ENCODE measurements at places on chromosomes 4 and X. TPM values are rescaled to one million over a fixed set of nuclear protein-coding genes. Genes with fewer than 3 reads are reported as not detected.

DNA sequence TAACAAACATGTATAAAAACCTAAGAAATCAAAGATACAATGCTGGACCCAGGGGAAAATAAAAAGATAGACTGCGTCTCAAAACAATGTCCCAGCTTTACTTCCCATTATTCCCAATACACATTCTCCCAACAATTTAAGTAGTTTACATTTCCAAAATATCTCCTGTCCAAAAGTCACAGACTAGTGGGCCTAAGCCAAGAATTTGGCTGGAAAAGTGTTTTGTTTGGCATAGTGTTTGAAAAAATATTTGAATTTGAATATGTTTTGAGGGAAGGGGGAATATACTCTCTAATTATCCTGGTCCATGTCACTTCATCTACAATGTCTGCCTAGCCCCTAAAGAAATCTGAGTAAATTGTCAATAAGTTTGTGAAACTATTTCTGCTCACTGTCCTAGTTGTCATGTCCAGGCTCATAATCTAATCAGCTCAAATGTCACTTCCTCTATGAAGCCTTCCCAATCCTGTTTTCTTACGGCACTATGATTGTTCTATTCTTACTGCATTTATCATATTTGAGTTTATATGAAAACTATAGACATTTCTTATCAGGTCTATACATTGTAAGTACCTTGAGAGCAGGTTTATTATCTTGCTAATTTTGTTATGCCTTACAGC, 74.4 kb downstream of the SEC24D start:
- DNase-seq, result no peak

DNA sequence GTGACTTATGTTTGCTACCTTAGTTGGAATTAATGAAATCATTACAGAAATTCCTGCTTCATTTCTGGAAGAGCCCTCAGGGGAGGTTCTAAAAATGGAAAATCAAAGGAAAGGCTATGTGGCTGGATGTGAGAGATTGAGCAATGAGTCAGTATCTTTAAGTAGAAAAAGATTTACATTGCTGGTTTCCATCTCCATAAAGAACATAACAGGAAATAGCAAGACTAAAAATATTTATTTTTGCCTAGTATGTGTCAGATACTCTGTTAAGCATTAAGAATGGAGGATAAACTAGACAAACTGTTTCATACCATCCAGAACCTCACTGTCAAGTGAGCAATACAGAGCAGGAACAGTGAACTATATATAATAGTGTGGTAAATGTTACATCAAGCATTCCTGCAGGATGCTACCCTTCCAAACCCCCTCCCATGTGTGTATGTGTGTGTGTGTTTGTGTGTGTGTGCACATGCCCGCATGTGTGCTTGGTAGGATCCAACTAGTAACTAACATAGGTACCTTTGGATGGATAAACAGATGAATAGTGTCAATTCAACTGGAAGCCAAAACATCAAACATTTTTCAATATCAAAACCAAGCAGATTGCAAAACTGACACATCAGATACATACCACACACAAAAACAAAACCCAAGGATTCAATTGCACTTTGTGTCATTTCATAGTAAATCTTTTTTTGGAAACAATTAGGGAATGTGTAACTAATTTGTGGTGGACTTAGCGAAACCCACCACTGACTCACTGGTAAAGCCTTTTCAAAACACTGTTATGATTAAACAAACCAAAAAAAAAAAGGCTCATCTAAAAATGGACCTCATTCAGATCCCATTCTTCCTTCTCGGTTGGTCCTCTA, 223.4 kb downstream of the SHROOM3 start:
- no peak for DNase-seq

GRCh38 chrX:77742788-77743476, 43.1 kb downstream of the ATRX start:
- DNase-seq, result no peak

DNA sequence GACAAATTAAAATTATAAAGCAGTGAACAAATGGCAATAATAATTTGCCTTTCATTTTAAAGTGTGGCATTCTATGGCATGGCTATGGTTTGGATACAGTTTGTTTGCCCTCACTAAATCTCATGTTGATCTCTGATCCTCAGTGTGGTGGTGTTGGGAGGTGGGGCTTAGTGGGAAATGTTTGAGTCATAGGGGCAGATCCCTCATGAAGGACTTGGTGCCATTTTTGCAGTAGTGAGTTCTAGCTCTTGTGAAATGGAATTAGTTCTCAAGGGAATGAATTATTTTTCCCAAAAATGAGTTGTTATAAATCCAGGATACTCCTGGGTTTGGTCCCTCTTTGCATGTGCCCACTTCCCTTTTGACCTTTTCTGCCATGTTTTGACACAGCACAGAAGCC, 181.4 kb downstream of the AMELX start:
- DNase-seq, result no peak

DNA sequence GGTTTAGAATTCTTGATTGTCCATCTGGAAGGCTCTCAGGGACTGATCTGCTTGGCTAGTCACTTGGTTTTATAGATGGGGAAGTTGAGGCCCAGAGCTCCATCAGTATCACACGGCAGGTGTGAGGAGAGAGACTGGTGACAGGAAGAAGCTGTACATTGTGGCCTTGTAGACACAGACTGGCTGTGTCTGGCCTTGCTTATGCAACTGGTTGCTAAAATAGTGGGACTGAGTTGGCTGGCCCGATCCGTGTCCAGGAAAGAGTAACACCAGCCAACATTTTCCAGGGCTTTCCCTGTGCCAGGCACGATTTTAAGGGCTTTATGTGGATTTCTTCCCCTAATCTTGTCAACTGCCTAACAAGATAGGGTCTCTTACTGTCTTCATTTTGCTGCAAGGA, 2.8 kb downstream of the TBC1D14 start:
- DNase-seq, result no peak

- no peak for DNase-seq
These were observed 5.5 kb upstream of the TSPYL2 start for GRCh38 chrX:53076671-53077070.

DNA sequence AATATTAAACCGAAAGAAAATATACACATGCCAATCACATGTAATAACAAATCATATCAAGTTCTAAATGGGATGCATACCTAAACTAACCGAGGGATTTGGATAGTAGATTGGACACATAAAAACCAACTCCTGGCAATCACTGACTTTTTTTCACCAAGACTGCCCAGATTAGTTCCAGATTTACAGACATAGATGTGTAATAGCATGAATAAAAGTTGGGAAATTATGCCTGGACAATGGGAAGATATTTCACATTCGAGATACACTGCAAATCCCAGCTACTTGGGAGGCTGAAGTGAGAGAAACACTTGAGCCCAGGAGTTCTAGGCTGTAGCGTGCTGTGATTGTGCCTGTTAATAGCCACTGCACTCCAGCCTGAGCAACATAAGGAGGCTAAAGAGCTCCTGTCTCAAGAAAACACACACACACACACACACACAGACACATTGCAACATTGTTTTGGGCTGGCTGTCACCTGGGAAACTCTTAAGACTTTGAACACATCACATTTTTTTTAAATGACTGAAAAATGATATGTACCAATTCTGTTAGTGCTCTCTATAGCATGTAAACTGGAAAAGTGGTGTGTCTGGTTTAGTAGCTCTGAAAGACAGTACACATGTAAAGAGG, 5.7 kb downstream of the RAB40A start:
- no peak for DNase-seq

GRCh38 chr4:109007976-109008375, 245.1 kb upstream of the ETNPPL start:
- DNase-seq, result no peak

- no peak for DNase-seq
These were observed 51.9 kb downstream of the EVC2 start for GRCh38 chr4:5656415-5656814.

- DNase-seq, result no peak
These were observed 16.7 kb downstream of the BLOC1S4 start for GRCh38 chr4:6732441-6733357.

GRCh38 chr4:128512767-128513322, 225.2 kb upstream of the PGRMC2 start:
- DNase-seq, result no peak

- DNase-seq, result no peak
These were observed 67.2 kb downstream of the SLIT2 start for GRCh38 chr4:20318909-20319277.

DNA sequence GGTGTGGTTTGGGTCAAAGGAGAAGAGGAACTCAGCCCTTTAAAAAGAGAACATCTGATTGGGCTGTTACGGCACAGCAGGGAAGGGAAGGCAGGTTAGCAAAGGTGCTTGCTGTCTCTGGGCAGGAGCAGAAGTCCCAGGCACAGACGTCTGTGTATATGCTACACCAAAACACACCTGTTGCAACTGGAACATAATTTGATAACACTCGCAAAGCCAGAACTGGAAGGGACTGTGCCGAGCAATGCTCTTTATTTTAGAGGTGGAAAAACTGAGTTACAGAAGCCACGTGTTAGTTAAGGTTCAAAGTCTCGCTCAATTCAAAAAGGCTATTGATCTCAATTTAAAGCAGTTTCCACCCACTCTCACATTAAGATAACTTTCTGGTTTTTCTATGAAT, 2.2 kb upstream of the FAM114A1 start:
- no peak for DNase-seq

DNA sequence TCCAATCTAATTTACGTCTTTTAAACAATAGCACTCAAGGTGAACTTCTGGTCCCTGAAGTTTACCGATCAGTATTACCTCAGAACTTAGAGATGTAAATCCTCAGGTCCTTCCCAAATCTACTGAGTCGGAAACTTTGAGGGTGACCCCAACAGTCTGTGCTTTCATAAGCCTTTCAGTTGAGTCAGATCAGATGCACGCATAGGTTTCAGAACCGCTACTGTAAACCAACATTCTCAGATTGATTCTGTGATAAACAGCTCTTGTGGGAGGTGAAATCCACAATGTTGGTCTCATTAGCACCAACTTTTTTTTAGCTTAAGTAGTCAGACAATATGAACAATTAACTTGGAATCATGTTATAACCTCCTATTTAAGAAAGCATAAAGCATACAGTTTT, 86.0 kb downstream of the WWC2 start:
- no peak for DNase-seq

- DNase-seq, result no peak
These were observed 79.0 kb downstream of the CPE start for GRCh38 chr4:165457793-165458192.

Gene NDNF
- total RNA-seq, result 0.18 TPM

Gene HSFX2
- 0.57 TPM for total RNA-seq

Gene PPEF2
- 0.13 TPM for total RNA-seq

Gene TRPC3
- total RNA-seq, result 0.35 TPM

Gene UBL4A
- 58.9 TPM for total RNA-seq

Gene OTC
- not detected for total RNA-seq
